ENCODE measurements at places on chromosomes 3 and 15. TPM values are rescaled to one million over a fixed set of nuclear protein-coding genes. Genes with fewer than 3 reads are reported as not detected.

DNA sequence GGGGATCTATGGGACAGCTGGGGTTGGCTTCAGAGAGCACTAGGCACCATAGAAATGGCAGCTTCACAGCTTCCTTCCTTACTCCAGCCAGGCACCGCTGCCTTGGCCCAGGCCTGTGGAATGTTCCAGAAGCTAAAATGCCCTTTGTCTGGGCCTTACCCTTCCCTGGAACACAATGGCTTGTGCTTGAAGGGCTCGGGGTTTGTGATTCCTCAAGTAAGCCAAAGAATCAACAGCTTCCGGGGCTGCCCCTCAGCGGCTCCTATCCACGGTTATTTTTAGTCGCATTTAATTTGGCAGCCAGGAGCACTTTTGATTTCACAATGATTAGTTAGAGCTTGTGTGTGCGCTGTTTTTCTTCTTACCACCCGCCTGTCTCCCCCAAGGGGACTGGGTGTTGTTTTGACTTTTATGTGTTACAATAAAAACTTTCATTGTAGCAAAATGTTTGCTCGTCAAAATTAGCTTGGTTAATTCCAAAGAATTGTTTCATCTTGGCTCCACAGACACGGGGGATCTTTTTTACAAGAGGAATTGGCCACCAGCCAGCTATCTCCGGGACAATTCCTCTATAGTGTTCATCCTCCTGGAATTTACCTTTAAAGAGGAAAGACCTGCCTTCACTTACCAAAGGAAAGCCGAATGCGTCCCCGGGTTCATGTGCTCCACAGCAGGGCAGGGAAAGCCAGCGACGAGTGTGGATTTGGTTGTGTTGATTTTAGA is 73.8 kb downstream of the TLE3 start:
- no peak for DNase-seq

DNA sequence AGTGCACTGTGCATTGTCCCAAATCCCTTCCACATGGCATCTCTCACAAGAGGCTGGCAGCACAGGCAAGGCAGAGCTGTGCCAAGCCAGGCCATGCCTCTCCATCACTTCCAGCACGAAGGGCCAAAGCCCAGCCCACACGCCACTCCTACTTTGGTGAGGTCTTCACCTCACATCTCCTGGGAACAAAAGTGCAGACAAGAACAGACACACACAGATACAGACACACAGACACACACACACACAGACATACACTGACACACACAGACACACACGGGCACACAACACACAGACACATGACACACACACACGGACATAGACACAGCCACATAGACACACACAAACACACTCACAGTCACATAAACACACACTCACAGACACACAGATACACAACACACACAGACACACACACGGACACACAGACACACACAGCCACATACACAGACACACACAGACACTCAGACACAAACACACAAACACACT is 233.3 kb downstream of the UACA start:
- DNase-seq, result no peak

GRCh38 chr15:74530771-74531143 is 10.3 kb upstream of the ARID3B start:
- DNase-seq, result no peak

GRCh38 chr3:110405830-110406585 is 665.6 kb upstream of the NECTIN3 start:
- no peak for DNase-seq

- DNase-seq, result no peak
Observed at GRCh38 chr15:61091289-61091616, 137.8 kb downstream of the RORA start.

DNA sequence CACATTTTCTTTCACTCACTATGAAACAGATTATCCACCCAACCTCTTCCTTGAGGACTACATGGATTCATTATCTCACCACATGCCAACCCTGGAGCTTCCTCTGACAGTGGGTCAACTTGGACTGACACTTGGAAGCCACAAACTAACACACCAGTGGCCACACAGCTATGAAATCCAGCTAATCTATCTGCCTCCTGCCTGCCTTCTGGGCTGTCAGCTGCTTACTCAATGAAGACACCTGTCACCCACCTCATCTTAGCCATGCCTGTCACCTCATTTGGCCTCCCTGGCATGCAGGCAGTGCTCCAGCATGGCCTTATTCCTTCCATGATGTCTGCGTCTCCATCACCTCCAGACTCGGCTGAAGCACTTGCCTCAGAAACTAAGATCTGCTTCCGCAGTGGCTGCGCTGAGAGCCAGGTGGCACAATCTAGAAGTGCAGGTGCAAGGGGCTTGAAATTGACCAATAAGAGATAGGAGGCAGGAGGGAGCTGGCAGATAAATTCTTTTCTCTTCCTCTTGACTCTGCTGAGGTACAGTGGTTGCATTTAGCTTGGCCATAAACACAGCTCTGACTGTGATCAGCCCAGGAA is 105.2 kb upstream of the RNF7 start:
- DNase-seq, result no peak

DNA sequence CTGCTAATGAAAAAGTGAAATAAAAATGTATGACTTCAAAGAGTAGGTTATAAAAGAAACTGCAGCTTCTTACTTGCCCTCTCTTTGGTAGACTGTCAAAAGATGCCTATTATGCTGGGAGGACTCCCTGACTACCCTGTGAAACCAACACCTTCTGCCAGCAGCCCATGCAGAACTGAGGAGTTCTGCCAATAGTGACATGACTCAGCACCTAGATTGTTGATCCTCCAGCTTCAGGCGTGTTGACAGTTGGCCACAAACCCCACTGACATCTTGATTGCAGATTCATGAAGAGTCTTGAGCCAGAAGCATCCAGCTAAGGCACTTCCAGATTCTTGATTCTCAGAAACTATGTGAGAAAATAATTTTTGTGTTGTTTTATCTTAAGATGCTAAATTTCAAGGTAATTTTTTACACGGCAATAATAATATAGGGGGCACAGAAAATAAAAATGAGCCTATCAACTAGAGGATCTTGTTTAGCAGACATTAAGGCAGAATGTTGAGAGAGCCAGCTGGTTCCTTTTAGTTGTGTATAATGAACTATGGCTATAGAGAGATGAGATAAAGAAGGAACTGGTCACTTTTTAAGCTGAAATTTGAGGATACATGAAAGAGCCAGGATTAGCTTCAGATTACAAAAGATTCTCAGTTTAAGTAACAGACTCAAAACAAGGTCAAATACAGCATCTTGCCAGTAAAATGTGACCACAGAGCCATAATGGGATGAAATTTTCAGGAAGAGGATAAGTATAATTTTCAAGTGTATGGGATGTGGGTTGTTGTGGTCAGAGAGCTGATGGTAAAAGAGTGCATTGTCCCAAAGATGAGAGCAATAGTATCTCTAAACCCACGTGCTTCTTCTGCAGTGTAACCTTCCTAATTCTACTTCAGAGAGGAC is 588.7 kb upstream of the CBLB start:
- no peak for DNase-seq

Gene ADCY5
- 44.6 TPM for total RNA-seq

Gene CCDC39
- not detected for total RNA-seq
